Glomerular endothelial cell (primary cell): ENCODE measurements at places on chromosomes 1 and 21. TPM values are rescaled to one million over a fixed set of nuclear protein-coding genes. Genes with fewer than 3 reads are reported as not detected.

The PADI1 gene
- total RNA-seq = 0.18 and 0.58 TPM in 2 replicates

- no peak for DNase-seq
Observed at GRCh38 chr1:8536515-8536914, 218.6 kb downstream of the SLC45A1 start.

The WDR64 gene
- total RNA-seq = not detected in 2 replicates

GRCh38 chr1:205777994-205778393 lies 2.7 kb upstream of the RAB29 start:
- DNase-seq = no peak

GRCh38 chr1:910311-910880 lies 13.3 kb upstream of the SAMD11 start:
- no peak for DNase-seq

The ATXN7L2 gene
- 2.3 and 4.3 TPM in 2 replicates for total RNA-seq

GRCh38 chr1:181930187-181930586 lies 131.3 kb downstream of the ZNF648 start:
- DNase-seq = no peak

The MSH4 gene
- not detected in 2 replicates for total RNA-seq

DNA sequence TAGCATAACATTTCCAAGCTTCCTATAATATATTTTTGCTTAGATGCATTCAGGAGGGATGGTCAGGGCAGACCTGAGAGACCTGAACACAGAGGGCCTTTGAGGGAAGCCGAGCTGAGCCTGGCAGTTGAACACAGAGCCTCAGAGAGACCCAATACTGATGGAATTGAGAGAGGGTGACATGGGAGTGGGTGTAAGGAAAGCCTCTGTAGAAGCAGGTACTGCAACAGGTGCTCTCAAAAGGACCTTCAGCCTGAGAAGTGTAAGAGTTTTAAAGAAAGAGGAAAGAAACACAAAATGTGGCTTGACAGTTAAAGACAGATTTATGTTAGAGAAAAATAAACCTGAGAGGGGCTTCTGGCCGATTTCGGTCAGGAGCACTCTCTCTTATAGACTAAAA lies 73.9 kb upstream of the PGBD5 start:
- DNase-seq = no peak
